Neural progenitor cell (in vitro differentiated cells): ENCODE measurements at places on chromosomes 2 and 18. TPM values are rescaled to one million over a fixed set of nuclear protein-coding genes. Genes with fewer than 3 reads are reported as not detected.

KCNG2 gene
- total RNA-seq = 0.99 TPM in 1 of 2 replicates, not detected in the other

WNT6 gene
- total RNA-seq = not detected in 2 replicates

VIT gene
- total RNA-seq = not detected in 2 replicates

PAX8 gene
- 1.4 and 2.9 TPM in 2 replicates for total RNA-seq

DSEL gene
- total RNA-seq = 7.1 and 8.6 TPM in 2 replicates

TNFRSF11A gene
- 0.47 and 1.1 TPM in 2 replicates for total RNA-seq

ESPNL gene
- 0.58 and 0.59 TPM in 2 replicates for total RNA-seq
